Nephron progenitor cell (in vitro differentiated cells): ENCODE measurements at places on chromosomes 1 and 21.

DNA sequence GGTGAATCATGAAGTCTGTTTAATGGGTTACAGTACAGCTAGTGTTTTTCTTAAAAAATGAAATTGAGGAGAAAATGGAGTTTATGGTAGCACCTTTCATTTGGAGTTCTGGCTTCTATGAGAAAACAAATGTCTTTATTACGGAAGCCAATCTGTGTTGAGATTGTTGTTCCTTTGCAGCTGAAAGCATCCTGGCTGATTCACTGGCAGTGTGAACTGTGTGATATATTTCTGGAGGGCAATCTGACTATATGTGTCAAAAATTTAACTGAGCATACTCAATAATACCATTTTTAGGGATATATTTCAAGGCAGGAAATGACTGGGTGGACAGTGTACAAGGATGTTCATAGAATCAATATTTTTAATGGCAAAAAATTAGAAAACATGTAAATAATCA, 46.6 kb upstream of the LYST start:
- DNase-seq: no peak

DNA sequence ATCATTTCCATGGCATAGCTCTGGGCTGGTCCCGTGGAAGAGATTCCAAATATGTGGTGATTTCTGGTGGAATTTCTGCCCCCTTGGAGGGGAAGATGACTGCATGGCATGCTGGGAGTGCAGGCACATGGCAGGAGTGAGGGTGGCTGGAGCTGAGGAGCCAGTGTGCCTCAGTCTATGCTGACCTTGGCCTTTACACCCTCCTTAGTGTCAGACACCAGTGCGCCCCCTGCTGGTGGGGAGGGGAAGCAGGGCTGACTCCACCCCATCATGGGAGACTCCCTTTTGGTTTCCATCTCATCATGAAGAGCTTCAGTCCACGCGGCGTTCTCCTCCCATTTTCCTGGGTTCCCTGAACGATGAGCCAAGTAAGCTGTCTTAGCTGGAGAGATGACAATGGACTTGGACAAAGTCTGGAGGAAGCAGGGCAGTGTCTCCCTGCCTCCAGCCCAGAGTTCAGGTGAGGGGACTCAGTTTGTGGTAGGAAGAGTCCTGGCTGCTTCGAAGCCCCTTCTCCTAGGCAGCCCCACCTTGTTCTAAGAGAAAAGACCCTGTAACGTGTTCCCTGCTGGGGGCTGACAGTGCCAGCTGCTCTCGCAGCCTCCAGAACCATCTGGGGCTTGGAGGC, 10.3 kb downstream of the ALX3 start:
- peak; percentile 52 for DNase-seq

DNA sequence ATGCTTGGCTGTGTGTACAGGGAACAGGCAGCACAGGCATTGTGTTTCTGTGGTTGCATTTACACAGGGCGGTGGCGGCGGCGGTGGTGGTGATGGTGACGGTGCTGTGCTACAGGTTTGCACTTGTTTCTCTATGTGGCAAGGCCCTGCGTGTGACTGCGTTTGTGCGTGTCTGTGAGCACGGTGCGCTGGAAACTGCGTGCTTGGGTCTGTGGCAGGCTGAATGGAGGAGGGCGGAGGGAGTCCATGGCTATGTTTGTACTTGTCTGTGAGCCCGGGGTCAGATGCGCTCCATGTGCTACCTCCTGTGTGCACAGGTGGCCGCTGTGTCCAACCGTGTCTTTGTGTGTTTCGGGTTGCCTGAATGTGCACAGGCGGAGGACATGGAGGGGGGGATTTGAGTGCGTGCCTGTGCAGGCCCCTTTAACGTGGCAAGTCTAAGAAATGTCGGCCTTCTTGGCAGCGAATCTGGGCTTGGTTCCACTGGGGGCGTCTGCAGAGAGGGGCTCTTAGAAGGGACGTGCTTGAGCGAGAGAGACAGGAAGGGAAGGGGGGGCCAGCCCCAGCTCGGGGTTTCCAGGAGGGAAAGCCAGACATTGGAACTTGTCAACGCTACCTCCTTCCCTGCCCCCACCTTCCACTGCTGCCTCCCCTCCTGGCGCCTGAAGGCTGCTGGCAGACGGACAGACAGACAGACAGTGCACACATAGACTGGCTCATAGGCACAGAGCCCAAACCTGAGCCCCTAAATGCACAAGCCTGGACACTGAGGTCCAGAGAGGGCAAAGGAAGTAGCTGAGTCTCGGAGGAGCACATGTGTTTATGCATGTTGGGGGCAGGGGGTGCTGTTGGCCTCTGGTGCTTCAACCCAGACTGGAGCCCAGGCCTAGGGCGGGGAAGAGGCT, 32.7 kb upstream of the WASF2 start:
- peak; percentile 46 for DNase-seq

DNA sequence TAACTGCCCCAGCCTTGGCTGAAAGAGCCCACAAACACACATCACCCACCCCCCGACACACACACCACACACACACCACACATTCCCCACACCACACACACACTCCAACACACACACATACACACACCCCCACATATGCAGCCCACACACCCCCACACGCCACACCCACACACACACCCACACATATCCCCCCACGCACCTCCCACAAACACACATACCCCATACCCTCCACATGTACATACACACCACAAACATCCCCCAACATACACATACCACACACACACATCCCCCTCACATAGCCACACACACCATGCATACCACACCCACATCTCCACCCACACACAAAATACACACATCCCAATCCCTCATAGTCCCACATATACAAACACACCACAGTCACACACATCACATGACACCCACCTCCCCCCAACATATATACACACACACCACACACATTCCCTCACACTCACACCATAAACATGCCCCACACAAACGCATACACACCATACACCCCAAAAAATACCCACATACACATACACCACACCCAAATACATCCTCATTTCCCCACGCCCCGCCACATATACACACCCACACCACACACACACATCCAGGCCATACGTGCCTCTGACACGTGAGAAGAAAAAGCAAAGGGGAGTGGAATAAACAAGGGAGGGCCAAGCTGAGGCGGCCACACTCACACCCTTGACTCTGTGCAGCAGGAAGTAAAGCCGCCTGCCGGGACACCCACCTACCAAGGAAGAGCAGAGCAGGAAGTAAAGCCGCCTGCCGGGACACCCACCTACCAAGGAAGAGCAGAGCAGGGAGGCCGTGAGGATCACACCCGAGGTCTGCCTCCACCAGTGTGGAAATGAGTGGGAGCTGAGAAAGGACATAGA, 53.7 kb downstream of the HSF2BP start:
- no peak for DNase-seq

GRCh38 chr1:30414086-30414850, 309.1 kb downstream of the MATN1 start:
- DNase-seq: no peak

DNA sequence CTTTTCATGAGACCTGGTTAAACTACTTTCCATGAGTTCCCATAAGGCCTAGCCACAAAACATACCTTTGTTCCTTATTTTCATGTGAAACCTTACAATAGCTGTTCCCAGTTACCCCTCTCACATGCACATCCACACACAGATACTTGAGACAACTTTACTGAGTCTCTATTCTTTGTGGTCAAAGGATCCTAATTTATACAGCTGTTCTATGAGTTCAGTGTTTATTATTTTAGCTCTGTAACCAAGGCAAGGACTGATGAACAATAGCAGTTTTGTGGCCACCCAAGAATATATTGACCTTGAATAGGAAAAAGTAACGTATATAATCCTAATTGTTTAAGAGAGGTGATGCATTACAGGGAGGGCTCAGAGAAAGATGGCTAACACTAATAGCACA, 160.5 kb upstream of the CACYBP start:
- DNase-seq: no peak

DNA sequence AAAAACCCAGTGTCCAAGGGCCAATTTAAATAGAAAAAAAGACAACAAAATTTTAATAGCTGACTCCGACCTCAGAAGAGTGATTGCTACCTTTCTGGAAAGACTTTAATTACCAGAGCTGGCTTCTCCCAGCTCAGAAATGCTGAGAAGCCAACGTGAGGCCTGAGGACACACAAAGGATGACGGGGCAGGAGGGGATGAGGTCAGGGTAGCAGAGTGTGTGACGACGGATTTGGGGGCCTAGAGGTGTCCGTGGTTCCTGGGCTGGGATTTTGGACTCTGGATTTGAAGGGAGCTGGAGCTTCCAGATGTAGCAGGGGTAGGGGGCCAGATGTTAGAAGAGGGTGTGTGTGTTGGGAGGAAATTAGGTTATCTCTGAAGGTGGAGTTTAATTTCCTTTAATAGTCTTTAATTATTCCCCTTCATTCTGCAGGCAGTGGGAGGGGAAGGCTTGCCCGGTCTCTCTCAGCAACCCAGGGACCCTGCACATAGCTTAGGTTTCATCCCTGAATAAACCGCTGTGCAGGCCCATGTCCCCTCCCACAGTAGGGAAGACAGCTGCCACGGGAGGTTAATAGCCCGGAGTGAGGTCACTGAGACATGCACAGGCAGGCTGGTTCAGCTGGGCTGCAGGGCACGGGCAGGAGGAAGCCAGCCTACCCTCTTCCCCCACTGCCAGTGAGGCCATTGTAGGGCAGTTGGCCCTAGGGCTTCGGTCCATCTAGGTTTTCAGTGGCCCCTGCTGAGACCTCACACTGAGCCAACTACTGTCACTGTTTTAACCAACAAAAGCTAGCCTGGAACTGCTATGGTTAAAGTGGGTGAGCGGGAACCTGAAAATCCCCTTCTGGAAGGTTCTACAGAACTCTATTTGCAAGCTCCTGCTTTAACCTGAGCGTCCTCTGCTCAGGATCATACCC, 3.8 kb upstream of the PADI3 start:
- peak; percentile 69 for DNase-seq

- DNase-seq: peak; percentile 16
Measured at GRCh38 chr1:46342084-46342656, 1.6 kb downstream of the NSUN4 start.

GRCh38 chr21:46196733-46197132, 12.5 kb upstream of the SPATC1L start:
- no peak for DNase-seq

GRCh38 chr21:45454926-45455673, 50.1 kb downstream of the COL18A1 start:
- no peak for DNase-seq

GRCh38 chr1:116493484-116494352, 77.1 kb downstream of the CD58 start:
- no peak for DNase-seq

DNA sequence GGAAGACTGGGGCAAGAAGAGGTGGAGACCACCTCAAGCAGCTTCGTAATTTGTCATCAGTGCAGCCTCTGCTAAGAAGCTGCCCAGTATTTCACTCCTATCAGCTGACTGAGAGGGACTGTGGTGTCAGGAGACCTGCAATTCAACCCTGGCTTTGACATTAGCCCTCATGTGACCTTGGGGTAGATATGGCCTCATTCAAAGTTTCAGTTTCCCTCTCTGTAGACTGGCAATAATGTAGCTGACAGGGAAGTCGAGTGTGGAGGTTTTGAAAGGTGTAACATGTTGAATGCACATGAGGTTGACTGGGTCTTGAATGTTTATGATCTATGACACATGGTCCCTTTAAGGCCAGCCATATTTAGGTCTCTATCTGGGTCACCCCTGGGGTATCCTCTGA, 2.2 kb upstream of the SPRR4 start:
- no peak for DNase-seq

- DNase-seq: no peak
Measured at GRCh38 chr1:178060789-178061556, 32.9 kb upstream of the RASAL2 start.

DNA sequence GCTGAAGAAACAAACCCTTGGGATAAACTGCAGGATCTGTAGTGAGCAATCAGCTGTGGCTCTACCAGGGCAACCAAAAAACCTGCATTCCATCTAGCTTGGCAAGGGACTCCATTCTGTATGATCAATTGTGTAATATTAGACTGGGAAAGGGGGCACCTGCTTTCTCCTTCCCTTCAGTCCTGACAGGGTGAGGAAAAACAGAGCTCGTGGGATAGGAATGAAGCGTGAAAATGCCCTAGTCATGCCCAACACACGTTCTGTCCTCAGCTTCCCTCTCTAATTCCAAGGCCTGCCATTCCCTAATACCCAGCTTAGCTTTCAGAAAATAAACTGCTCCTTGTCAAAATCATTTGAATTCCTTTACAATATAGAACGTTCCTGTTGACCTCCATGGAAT, 442.3 kb downstream of the PLPP3 start:
- no peak for DNase-seq

- DNase-seq: no peak
Measured at GRCh38 chr1:248114890-248115289, 19.9 kb downstream of the OR2L13 start.

- DNase-seq: peak; percentile 63
Measured at GRCh38 chr1:35876988-35877387, 6.0 kb upstream of the AGO1 start.

DNA sequence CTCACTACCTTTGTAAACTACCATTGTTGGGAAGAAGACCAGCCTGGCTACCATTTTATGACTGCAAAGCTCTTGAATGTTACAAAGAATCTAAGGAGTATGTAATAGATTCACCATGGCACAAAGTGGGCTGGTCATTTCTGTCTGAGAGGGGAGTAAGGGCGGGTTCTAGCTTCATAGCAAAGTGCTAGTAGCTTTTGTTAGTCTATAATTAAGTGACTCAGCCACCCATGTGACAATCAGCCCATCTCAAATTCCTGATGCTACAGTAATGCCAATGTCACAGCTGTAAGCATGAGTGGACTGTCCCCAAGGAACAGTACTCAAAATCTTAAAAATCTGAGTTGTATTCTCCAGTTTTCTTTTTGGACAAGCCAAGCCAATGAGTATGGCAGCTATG, 15.4 kb upstream of the OTUD3 start:
- no peak for DNase-seq

GRCh38 chr21:42781150-42781970, 98.0 kb downstream of the WDR4 start:
- DNase-seq: peak; percentile 66

DNA sequence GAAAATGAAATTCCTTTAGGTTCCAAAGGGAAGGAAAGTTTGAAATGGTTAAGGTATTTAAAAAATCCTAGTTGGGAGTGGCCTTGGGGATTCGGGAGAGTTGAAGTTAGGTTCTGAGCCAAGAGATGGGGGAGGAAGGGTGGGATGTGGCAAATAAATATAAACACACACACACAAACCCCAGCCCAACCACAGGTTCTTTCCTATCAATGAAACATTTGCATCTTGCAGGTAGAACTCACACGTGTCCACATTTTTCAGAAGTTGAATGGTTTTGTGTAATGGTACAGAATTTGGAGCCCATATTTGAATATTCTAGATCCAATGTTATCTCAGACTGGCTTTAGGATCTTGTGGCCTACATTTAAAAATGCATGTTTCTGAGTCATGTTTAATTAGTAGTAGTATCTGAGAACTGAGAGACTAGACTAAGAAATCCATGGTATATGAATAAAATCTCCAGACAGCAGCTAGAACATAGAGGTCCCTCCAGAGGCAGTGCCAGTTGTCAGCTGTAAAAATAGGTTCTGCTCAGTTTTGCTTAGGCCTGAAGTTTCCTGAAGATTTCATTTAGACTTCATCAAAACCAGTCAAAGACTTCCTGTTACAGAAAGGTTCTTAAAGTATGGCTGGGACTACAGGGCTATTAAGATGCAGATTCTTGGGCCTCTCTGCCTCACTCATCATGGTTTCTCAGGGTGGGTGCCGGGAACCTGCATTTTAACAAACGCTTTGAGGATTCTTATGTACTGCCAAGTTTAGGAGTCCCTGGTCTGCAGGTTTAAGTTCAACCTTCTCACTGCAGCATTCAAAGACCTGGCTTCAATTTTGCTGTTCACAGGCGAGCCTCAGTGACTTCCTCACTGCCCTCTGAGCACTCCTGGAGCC, 21.3 kb downstream of the RUNX1 start:
- DNase-seq: no peak
